ENCODE measurements at places on chromosomes 3 and 15. TPM values are rescaled to one million over a fixed set of nuclear protein-coding genes. Genes with fewer than 3 reads are reported as not detected.

NRROS gene
- total RNA-seq, result 50.1 TPM

GRCh38 chr3:55544219-55544618 lies 57.1 kb upstream of the WNT5A start:
- no peak overlapping the region for H3K27ac ChIP-seq
- no peak for DNase-seq
- H3K27me3 ChIP-seq, result no peaks in the 10 kb centered on the region
- H3K4me1 ChIP-seq, result no peaks in the 10 kb centered on the region
- H3K4me3 ChIP-seq, result no peak overlapping the region

GRCh38 chr15:36707884-36708435 lies 128.5 kb downstream of the CDIN1 start:
- no peaks in the 10 kb centered on the region for H3K27me3 ChIP-seq
- H3K36me3 ChIP-seq, result no peaks in the 10 kb centered on the region
- H3K4me1 ChIP-seq, result no peaks in the 10 kb centered on the region
- H3K27ac ChIP-seq, result no peak overlapping the region

C3orf22 gene
- not detected for total RNA-seq

THAP10 gene
- total RNA-seq, result 0.30 TPM

GRCh38 chr3:65831733-65832425 lies 206.8 kb downstream of the MAGI1 start:
- no peaks in the 10 kb centered on the region for H3K4me1 ChIP-seq
- H3K27ac ChIP-seq, result no peak overlapping the region
- DNase-seq, result no peak

GRCh38 chr15:63985221-63986184 lies 60.8 kb downstream of the DAPK2 start:
- H3K4me1 ChIP-seq, result peaks cover 9% of the 10 kb centered on the region
- no peak overlapping the region for H3K27ac ChIP-seq
- H3K36me3 ChIP-seq, result no peaks in the 10 kb centered on the region
- no peak overlapping the region for H3K4me3 ChIP-seq

ZNF502 gene
- total RNA-seq, result 0.95 TPM

DNA sequence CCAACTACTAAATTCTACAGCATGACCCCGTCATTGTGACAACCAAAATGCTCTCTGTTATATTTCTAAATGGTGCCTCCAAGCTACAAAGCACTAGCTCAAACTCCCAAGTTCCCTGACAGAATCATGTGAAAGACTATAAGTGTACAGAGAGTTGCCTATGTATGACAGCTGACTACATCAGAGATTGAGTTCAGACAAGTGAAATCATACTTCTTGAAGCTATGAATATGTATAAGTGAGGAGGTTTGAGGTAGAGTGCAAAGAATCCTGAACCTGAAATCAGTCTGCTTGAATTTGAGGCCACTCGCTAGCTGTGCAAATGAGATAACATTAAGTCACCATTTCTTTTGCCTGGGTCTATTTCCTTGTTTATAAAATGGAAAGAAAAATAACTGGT lies 63.9 kb upstream of the TP63 start:
- no peak overlapping the region for H3K27ac ChIP-seq
- H3K36me3 ChIP-seq, result no peaks in the 10 kb centered on the region
- H3K27me3 ChIP-seq, result no peaks in the 10 kb centered on the region
- H3K4me3 ChIP-seq, result no peak overlapping the region
- peaks cover 27% of the 10 kb centered on the region for H3K4me1 ChIP-seq

DNA sequence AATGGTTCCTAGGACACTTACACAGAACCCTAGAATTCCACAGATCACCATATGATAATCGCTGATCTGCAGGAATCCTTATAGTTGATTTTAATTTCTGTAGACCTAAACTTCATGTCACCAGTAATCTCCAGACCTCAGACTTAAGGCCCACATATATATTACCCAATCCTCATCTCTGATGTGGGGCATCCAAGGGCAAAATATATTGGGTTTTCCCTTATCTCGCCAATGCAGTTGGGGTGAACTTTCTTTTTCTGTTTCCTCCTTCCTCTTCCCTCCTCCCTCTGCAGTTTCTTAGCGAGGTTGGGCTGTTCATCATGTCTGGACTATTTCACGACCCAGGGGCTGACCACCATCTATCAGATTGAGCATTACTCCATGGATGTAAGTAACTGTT lies 230.2 kb downstream of the P3H2 start:
- H3K27ac ChIP-seq, result no peak overlapping the region
- no peaks in the 10 kb centered on the region for H3K36me3 ChIP-seq
- H3K27me3 ChIP-seq, result no peaks in the 10 kb centered on the region
- DNase-seq, result no peak

- H3K27ac ChIP-seq, result no peak overlapping the region
- H3K4me3 ChIP-seq, result no peak overlapping the region
- DNase-seq, result no peak
- no peaks in the 10 kb centered on the region for H3K27me3 ChIP-seq
- no peaks in the 10 kb centered on the region for H3K36me3 ChIP-seq
- peaks cover 4% of the 10 kb centered on the region for H3K4me1 ChIP-seq
These were observed 226.0 kb downstream of the TCF12 start for GRCh38 chr15:57144448-57144847.

LCTL gene
- total RNA-seq, result not detected

- H3K4me1 ChIP-seq, result peaks cover 16% of the 10 kb centered on the region
- DNase-seq, result no peak
- no peak overlapping the region for H3K27ac ChIP-seq
- H3K36me3 ChIP-seq, result no peaks in the 10 kb centered on the region
These were observed 125.8 kb downstream of the LPP start for GRCh38 chr3:188279502-188280335.

- H3K4me1 ChIP-seq, result no peaks in the 10 kb centered on the region
- DNase-seq, result no peak
- H3K27me3 ChIP-seq, result no peaks in the 10 kb centered on the region
- H3K36me3 ChIP-seq, result no peaks in the 10 kb centered on the region
- H3K27ac ChIP-seq, result no peak overlapping the region
These were observed 89.7 kb upstream of the FHIT start for GRCh38 chr3:61340931-61341461.

ZNF35 gene
- total RNA-seq, result 3.5 TPM

FETUB gene
- total RNA-seq, result not detected

GRCh38 chr3:116473602-116474001 lies 28.3 kb upstream of the LSAMP start:
- H3K36me3 ChIP-seq, result no peaks in the 10 kb centered on the region
- no peak for DNase-seq
- H3K27ac ChIP-seq, result no peak overlapping the region
- H3K4me1 ChIP-seq, result no peaks in the 10 kb centered on the region
- no peaks in the 10 kb centered on the region for H3K27me3 ChIP-seq

TIMMDC1 gene
- 66.4 TPM for total RNA-seq

DNA sequence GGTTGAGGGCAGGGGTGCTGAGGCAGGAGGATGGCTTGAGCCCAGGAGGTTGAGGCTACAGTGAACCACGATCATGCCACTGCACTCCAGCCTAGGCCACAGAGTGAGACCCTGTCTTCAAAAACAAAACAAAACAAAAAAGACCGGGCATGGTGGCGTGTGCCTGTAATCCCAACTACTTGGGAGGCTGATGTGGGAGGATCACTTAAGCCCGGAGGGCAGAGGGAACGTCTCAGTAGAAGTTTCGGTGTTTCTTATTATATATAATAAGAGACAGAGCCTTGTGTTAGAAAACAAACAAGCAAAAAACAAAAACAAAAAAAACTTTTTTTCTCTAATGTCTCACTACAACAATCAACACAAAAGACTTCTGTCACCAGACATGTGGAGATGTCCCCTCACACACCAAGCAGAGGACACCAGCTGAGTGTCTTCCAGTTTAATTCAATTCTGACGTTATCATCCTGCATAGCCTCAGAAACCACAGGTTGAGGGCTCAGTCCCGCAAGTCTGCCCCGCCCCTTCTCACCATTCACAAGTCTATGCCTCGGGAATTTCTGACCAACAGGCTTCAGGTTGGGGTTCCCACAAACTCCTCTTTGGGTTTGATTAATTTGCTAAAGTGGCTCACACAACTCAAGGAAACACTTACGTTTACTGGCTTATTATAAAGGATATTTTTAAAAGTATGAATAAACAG lies 24.0 kb upstream of the EIF4A2 start:
- no peaks in the 10 kb centered on the region for H3K27me3 ChIP-seq
- no peak for DNase-seq
- H3K27ac ChIP-seq, result no peak overlapping the region
- peaks cover 3% of the 10 kb centered on the region for H3K4me1 ChIP-seq
- H3K4me3 ChIP-seq, result no peak overlapping the region
- no peaks in the 10 kb centered on the region for H3K36me3 ChIP-seq

GRCh38 chr3:165464736-165465135 lies 268.6 kb upstream of the SLITRK3 start:
- DNase-seq, result no peak
- no peaks in the 10 kb centered on the region for H3K4me1 ChIP-seq

PPM1M gene
- 124 TPM for total RNA-seq

IMPG2 gene
- total RNA-seq, result 0.25 TPM

- no peak overlapping the region for H3K4me3 ChIP-seq
- H3K27me3 ChIP-seq, result no peaks in the 10 kb centered on the region
- peaks cover 42% of the 10 kb centered on the region for H3K4me1 ChIP-seq
- peaks cover 72% of the 10 kb centered on the region for H3K36me3 ChIP-seq
These were observed 110.8 kb downstream of the LRIG1 start for GRCh38 chr3:66390013-66390412.

CD276 gene
- total RNA-seq, result 0.88 TPM

GRCh38 chr3:52286777-52287110 lies 884 bp upstream of the GLYCTK start:
- peaks cover 66% of the 10 kb centered on the region for H3K4me1 ChIP-seq
- H3K27me3 ChIP-seq, result no peaks in the 10 kb centered on the region
- peaks cover 30% of the 10 kb centered on the region for H3K36me3 ChIP-seq
- peak overlapping the region; percentile 100 for H3K27ac ChIP-seq

OXTR gene
- total RNA-seq, result 0.35 TPM

C3orf85 gene
- not detected for total RNA-seq

GRCh38 chr3:11084677-11085076 lies 69.6 kb upstream of the HRH1 start:
- H3K4me1 ChIP-seq, result no peaks in the 10 kb centered on the region
- H3K27ac ChIP-seq, result no peak overlapping the region
- no peak for DNase-seq
- no peak overlapping the region for H3K4me3 ChIP-seq
- peaks cover 8% of the 10 kb centered on the region for H3K27me3 ChIP-seq

GRCh38 chr3:14352002-14352627 lies 50.3 kb upstream of the SLC6A6 start:
- no peak overlapping the region for H3K4me3 ChIP-seq
- no peaks in the 10 kb centered on the region for H3K4me1 ChIP-seq
- peaks cover 9% of the 10 kb centered on the region for H3K27me3 ChIP-seq

DNA sequence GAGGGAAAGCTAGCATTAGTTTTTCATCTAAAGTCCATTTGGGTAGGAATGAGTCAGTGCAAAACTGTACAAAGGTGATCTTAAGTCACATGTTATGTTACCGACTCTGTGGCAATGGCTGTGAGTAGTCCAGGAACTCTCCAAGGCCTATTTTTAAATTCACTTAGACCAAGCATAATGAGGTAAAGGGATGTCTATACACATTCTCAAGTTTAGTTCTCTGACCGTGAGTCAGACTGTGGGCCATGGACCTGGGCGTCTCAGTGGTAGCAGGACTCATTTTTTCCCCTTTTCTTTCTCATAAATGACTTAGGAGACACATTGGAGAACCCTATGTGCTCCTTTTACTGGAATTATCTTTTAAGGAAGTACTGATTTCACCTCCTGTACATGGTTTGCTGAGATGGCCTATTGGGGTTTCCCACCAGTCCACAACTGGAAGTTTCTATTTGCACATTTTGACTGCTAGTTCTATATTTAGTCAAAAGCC lies 488.7 kb upstream of the TPRG1 start:
- no peak for DNase-seq
- H3K27me3 ChIP-seq, result no peaks in the 10 kb centered on the region
- no peaks in the 10 kb centered on the region for H3K36me3 ChIP-seq
- H3K4me3 ChIP-seq, result no peak overlapping the region
- H3K4me1 ChIP-seq, result peaks cover 13% of the 10 kb centered on the region

DNA sequence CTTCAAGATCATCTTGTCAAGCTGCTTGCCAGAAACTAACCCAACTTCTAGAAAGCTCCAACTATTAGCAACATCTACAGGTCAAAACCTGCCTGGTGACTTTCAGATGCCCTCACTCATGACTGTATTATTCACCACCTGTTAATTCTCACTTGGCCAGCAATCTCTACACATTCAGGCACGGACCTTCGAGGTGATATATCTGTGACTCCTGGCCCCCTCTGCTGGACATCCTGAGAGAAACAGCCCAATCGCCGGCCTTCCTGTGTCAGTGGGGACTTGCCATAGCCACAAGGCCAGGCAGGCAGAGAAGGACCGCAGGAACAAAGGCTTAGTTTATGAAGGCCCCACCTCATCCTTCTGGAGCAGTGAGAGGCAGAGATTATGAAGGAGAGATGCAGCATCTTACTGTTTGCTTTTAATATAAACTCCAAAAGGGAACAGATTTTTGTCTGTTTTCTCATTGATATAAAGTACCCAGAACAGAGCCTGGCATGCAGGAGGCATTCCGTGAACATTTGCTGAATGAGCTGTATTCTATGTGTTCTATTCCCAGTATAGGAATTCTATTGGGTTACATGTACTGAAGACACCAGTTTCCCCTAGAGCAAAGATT lies 24.4 kb upstream of the OCA2 start:
- peaks cover 17% of the 10 kb centered on the region for H3K36me3 ChIP-seq
- no peaks in the 10 kb centered on the region for H3K27me3 ChIP-seq
- peaks cover 7% of the 10 kb centered on the region for H3K4me1 ChIP-seq
- H3K27ac ChIP-seq, result no peak overlapping the region
- peak; percentile 58 for DNase-seq

GRCh38 chr3:114011059-114011797 lies 45.1 kb downstream of the CCDC191 start:
- no peak overlapping the region for H3K27ac ChIP-seq
- no peaks in the 10 kb centered on the region for H3K36me3 ChIP-seq
- no peaks in the 10 kb centered on the region for H3K27me3 ChIP-seq

DNA sequence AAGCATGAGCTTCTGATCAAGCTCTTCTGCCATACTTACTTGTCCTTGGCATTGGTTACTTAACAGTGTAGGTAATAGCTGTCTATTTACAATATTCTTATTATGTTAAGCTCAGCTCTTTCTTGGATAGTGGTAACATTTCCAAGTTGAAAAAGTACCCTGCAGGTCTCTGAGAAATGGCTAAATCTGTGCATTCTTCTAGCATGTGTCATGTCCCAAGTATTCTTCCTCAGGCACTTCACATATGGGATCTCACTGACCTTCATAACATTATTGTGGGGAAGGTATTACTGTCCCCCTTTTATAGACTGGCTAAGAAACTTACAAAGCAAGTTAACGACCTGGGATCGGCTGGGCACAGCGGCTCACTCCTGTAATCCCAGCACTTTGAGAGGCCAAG lies 236.1 kb downstream of the RORA start:
- no peaks in the 10 kb centered on the region for H3K36me3 ChIP-seq
- H3K27ac ChIP-seq, result no peak overlapping the region
- DNase-seq, result no peak
- peaks cover 13% of the 10 kb centered on the region for H3K27me3 ChIP-seq

PLCL2 gene
- total RNA-seq, result 38.9 TPM

GRCh38 chr3:53377794-53378193 lies 30.5 kb upstream of the DCP1A start:
- peaks cover 15% of the 10 kb centered on the region for H3K27me3 ChIP-seq
- no peak for DNase-seq
- no peaks in the 10 kb centered on the region for H3K4me1 ChIP-seq
- no peaks in the 10 kb centered on the region for H3K36me3 ChIP-seq

DNA sequence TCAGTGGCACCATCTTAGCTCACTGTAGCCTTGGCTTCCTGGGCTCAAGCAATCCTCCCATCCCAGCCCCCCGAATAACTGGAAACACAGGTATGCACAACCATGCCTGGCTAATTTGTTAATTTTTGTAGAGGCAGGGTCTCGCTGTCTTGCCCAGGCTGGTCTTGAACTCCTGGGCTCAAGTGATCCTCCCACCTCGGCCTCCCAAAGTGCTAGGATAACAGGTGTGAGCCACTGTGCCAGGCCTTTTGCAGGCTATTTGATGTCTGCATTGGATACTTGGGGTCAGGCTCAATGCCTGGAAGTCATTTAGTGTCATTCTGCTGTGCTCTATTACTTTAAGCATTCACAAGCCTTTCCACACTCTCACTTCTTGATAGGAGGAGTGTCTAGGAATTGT lies 17.6 kb downstream of the LIMD1 start:
- peaks cover 23% of the 10 kb centered on the region for H3K36me3 ChIP-seq
- H3K27ac ChIP-seq, result no peak overlapping the region
- no peak for DNase-seq

Measured in activated CD4-positive, alpha-beta memory T cell treated with anti-CD3 and anti-CD28 coated beads, Interleukin-2, amount 10 ng/mL, durations not matched to agents 7 days and 5 days (primary cell).